Neural crest cell (in vitro differentiated cells): ENCODE measurements at places on chromosomes 3 and 15.
A peak's percentile ranks its signal among the peaks of the same experiment; 100 is the strongest.

GRCh38 chr3:122313281-122313680 lies 11.8 kb upstream of the CSTA start:
- no peak for DNase-seq

GRCh38 chr3:16347548-16347947 lies 82.5 kb downstream of the OXNAD1 start:
- no peak for DNase-seq

DNA sequence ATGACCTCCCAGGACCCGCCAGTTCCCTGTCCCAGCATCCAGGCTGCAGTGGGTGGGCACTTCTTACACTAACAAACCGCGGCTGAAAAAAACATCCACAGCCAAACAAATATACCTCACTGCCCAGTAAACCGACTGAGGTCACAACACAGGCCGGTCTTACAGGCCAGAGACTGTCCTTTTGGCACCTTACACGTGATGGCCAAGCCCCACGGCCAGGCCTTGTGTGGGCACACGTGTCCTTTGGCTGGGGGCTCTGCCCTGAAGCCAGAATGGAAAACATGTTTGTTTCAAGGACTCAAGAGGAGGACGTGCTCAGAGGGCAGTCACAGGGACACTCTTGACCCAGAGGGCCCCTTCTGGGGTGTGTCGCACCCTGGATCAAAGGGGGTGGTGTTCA lies 9.8 kb downstream of the SLC38A3 start:
- DNase-seq, result no peak

GRCh38 chr3:61541694-61542093 lies 19.7 kb upstream of the PTPRG start:
- no peak for DNase-seq

GRCh38 chr15:60079210-60079609 lies 75.1 kb downstream of the FOXB1 start:
- DNase-seq, result no peak

GRCh38 chr3:39099242-39099641 lies 8.2 kb downstream of the GORASP1 start:
- DNase-seq, result no peak

- no peak for DNase-seq
These were observed 143.2 kb downstream of the KLHL25 start for GRCh38 chr15:85651548-85651947.

DNA sequence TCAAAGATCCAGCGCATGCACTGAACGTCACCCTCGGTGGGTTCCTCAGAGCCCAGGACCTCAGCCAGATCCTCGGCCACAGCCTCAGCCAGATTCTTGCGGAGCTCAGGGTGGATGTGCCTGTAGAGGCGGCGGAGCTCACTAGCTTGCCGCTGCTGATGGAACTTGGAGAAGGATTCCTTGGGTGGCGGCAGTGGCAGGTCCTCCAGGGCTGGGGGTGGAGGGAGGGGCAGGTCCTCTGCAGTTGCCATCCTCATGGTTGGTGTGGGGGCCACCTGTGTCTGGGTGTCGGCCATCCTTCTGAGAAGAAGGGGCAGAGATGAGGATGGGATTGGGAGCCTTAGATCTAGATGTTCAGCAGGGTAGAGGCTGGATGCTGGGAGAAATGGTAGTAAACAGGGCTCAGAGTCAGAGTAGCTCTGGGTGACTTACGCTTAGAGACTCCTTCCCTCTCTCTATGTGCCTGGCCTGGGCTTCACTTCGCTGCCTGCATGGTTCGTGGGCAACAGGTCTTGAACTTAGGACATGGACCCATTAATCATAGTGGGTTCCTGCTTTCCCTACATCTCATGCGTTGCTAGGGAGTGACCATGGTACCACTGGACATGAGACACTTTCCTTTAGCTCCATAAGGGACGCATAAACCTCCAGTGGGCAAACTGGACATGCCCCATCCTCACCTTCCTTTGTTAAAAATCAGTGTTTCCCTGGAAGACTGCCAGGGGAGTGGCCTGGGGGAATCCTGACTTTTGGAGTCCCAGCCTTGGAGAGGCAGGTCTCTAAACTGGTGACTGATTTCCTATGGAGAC lies 3.0 kb downstream of the XIRP1 start:
- DNase-seq, result no peak

DNA sequence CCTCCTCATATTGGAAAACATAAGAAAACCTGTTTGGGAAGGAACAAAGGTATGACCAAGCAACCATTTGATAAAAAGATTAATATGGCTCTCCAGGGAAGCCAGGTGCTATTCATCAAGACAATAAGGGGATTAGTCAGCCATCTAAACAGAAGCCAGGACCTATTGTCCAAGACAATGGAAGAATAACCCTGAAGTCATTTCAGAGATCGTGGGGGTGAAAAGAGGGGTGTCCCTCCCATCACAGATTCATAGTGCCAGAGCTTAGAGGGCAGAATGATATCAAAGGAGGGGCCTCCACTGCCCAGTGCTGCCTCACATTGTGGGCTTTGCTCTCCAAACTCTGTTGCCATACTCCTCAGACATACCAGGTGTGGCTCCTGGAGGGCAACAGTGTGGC lies 73.5 kb downstream of the DAPK2 start:
- no peak for DNase-seq

- no peak for DNase-seq
These were observed 5.7 kb upstream of the EXOG start for GRCh38 chr3:38490281-38491030.

DNA sequence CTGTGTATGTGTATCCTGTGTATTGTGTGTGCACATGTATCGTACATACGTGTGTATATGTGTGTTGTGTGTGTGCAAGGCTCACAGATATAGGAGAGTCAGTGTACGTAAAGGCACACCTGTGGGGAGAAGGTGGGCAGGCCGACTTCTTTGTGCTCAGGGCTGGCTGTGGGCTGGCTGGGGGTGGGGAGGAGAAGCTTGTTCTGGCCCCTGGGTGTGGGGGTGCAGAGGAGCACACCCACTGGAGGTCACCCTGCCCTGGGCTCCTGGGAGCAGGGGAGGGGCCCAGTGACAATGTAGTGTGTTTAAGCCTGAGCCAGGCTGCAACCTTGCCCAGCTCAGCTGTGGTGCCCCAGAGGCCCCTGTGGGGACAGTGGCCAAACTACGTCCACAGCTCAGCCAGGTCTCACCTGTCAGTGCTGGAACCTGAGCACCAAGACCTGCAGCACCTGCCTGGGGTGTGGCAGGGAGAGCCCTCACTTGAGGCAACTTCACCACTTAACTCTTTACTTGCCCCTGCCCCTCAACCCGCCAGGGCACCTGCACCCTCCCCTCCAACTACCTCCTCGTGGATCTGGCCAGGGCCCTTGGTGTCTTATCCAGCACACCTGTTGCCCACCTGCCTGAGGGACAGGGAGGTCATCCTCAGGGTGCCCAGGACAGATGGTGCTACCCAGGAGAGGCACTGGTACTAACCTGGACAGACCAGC lies 2.6 kb upstream of the HHATL start:
- DNase-seq, result no peak

- DNase-seq, result no peak
These were observed 245.4 kb upstream of the TPM1 start for GRCh38 chr15:62797171-62797570.

GRCh38 chr3:4735243-4735642 lies 242.1 kb downstream of the ITPR1 start:
- DNase-seq, result no peak

- peak; percentile 29 for DNase-seq
These were observed 69.7 kb upstream of the LINGO1 start for GRCh38 chr15:77702211-77702957.

GRCh38 chr15:89450076-89451006 lies 46.0 kb downstream of the RHCG start:
- DNase-seq, result no peak

DNA sequence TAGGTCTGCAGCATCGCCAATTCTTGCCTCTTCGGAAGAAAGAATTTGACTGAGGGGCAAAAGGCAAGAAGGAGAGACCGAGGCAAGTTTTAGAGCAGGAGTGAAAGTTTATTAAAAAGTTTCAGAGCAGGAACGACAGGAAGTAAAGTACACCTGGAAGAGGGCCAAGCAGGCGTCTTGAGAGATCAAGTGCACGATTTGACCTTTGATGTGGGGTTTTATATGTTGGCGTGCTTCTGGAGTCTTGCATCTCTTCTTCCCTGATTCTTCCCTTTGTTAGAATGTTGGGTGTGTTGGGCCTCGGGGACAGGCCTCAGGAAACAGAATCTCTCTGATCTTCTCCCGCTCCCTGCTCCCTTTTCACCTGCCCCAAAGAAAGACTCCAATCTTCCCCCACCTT lies 40.6 kb upstream of the FLNB start:
- DNase-seq, result no peak

GRCh38 chr3:14823393-14823792 lies 4.6 kb downstream of the FGD5 start:
- no peak for DNase-seq

DNA sequence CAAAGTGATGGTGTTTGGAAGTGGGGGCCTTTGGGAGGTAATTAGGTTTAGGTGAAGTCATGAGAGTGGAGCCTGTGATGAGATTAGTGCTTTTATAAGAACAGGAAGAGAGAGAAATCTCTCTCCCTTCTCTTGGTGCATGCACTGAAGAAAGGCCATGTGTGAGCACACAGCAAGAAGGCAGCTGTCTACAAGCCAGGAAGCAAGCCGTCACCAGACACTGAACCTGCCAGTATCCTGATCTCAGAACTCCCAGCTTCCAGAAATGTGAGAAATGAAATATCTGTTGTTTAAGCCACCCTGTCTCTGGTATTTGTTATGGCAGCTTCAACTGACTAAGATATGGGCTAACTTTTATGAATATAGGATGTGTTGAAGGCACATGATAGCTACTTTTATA lies 72.6 kb downstream of the REC114 start:
- no peak for DNase-seq

- DNase-seq, result no peak
These were observed 224.9 kb upstream of the COL8A1 start for GRCh38 chr3:99413504-99413903.

DNA sequence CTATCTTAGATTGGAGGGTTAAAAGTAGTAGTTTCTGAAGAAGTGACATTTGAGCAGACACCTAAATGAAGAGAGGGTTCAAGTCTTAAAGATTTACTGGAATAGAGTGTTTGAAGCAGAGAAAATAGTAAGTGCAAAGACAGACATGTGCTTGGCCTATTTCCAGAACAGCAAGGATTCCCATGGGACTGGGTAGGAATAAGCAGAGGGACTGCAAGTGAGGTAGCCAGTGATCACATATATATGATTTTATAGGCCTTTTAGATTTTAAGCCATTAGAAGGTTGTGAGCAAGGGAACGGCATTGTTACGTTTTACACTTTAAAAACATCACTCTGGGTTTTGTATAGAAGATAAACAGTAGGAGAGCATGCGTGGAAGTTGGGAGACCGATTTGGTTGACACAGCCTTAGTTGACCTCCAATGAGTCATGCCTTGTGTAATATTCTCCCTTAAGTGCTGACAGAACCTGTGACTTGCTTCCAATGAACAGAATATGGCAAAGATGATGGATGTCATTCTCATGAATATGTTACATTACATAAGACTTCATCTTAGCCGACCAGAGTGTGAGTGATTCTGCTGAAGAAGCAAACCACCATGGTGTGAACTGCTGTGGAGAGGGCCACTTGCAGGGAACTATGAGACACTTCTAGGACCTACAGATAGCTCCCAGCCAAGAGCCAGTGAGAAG lies 37.1 kb upstream of the SLC4A7 start:
- no peak for DNase-seq

GRCh38 chr3:58039601-58040000 lies 31.4 kb downstream of the FLNB start:
- DNase-seq, result no peak

GRCh38 chr3:169429328-169429727 lies 234.2 kb downstream of the MECOM start:
- no peak for DNase-seq

DNA sequence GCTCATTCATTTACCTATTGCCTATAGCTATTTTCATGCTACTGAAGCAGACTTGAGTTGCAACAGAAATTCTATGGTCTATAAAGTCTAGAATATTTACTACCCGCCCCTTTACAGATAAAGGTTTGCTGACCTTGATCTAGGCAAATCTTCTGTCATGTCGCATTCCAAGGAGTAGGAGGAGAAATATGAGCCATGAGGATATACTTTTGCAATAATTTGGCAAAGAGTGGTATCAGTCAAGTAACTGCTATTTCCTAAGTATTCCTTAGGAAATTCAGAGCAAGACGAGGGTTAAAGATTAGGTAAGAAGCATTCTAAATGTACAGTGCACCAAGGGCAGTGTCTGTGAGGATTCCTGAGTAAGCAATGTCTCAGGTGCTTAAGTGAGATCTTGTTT lies 121.0 kb upstream of the NUDT16 start:
- DNase-seq, result no peak

DNA sequence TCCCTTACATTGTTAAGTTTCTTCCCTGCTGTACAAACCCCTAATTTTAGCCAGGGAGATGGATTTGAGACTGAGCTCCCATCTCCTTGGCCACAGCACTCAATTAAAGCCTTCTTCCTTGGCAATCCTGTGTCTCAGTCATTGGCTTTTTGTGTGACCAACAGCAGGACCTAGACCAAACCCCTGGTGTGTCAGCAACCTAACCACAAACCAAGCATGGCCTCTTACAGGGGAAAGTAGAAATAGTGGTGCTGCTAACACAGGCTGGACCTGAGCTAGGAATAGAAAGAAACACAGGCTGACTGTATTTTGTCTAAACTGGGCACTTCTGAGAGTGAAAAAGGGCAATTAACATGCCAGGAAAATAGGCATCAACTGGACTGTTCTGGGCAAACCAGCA lies 37.9 kb downstream of the PPCDC start:
- DNase-seq, result no peak

GRCh38 chr3:197149528-197149927 lies 119.9 kb upstream of the MELTF start:
- DNase-seq, result no peak

GRCh38 chr3:30457726-30458125 lies 148.7 kb upstream of the TGFBR2 start:
- DNase-seq, result no peak

DNA sequence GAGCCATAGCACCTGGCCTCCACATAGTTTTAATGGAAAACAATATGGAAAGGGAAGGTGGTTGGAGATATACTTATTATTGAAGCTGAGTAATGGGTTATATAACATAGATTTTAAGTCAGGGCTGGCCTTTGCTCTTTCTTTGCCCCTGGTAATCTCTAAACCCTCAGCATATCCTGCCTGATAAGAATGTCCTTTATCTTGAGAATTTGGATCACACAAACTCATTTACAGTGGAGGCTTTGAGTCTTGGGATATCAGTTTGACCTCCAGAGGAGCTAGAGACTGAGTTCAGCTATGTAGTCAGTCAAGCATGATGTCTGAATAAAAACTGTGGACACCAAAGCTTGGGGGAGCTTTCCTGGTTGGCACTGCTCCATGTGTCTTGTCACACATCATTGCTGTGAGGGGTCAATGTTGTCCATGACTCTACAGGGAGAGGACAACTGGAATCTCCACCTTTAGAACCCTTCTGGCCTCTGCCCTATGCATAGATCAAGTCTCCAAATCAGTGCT lies 9.0 kb upstream of the C3orf33 start:
- no peak for DNase-seq
